ENCODE measurements at places on chromosomes 13 and 19. TPM values are rescaled to one million over a fixed set of nuclear protein-coding genes. Genes with fewer than 3 reads are reported as not detected.

DNA sequence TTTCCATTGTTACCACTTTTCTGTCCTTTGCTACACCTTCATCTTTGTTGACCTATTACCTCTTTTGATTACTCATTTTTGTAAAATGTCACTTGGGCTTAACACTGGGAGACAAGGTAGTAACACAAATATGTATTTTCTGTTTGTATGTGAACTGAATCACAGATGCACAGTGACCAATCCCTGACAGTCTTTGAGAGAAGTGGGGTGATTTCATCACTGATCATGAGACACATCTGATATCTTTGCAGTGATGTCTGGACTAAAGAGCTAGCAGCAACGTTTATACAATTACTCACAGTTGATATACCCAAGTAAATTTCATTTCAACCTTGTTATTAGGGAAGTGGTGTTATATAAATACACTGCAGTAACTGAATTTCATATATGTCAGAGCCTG, 1397.4 kb upstream of the SPRY2 start:
- DNase-seq = no peak

DNA sequence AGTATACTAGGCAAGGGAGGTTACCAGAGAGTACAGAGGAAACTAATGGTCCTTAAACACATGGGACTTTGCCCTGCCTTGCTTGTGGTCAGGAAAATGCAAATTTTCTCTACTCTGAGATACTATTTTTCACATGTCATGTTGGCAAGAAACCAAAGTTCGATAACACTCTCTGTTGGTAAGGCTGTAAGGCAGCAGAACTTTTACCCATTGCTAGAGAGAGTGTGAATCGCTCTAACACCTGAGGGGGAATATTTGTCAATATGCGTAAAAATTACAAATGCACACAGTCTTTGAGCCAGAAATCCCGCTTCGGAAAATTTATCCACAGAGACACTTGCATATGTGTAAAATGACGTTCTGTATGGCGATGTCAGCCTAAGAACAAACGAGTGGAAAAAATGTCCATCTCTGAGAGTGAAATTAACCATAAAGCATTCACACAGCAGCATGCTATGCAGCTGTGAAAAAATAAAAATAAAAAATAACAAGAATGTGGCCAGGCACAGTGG, 9.5 kb upstream of the RFX1 start:
- no peak for DNase-seq

CGB1 gene
- not detected for total RNA-seq

GIPC3 gene
- 0.52 TPM for total RNA-seq

GRCh38 chr19:55112777-55113569, 4.5 kb downstream of the PPP1R12C start:
- no peak for DNase-seq

DNA sequence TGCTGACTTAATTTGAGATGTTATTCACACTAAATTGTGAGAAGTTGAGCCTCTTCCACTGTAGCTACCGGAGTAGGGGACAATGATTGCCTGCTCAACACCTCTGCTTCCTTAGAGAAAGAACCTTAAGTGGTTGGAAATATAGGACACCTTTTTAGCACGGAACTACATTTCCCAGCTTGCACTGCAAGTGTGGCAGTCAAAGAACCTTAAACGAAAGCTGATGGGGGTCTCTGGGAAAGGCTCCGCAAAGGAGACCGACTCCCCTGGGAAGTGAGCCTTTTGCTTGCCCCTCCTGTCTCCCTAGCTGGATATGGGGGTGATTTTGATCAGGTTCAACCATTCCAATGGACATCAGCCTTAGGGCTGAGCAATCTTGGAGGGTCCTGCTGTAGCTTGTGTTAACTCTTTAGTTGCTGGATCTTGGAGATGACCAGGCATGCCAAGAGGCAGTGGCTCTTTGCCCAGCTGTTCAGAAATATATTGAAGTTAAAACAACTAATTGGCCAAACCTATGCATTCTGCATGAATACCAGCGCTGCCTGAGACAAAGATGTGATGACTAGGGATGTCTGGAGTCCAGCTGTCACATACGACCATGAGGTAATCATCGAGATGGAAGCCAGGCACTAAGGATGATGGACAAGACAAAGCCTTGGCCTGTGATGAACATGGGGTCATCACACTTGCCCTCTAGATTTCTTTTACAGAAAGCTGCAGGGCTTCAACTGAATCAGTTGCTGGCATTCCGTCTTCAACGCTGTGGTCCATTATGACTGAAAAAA, 286.5 kb downstream of the FOXO1 start:
- DNase-seq = no peak

ZNF763 gene
- total RNA-seq = 4.4 TPM

MAP4K1 gene
- total RNA-seq = 24.6 TPM

- DNase-seq = no peak
Measured at GRCh38 chr13:98345107-98345935, 168.3 kb upstream of the RNF113B start.

DNA sequence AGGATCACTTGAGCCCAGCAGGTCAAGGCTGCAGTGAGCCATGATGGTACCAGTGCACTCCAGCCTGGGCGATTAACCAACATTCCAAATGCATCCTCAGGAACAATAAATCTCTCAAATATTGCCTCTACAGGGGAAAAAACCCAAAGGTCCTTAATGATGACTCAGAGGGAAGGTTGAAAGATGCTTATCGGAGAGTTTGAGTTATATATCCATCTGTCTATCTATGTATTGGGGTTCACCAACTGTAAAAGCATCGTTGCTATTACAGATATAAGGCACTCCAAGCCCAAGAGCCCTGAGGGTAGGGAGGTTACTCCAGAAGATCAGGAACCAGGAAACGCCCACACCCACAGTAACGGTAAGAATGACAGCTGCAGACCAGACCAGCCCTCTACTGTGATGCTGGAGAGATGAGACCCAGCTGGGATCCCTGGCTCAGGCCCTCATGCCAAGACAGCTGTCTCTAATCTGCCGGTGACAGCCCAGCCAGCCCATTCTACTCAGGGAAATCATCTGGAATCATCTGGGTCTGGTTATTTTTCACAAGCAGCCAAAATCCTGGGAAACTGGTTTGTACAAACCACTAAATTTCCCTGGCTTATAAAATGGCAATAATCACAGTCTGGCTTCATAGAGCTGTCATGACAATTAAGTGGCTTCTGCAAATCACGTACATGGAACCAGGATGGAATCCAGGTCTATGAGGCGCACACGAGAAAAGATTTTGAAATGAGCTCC, 23.8 kb downstream of the TEX101 start:
- no peak for DNase-seq

- no peak for DNase-seq
Measured at GRCh38 chr19:56272161-56272798, at the start of gene EDDM13. Gene EDDM13, plus strand, starts transcription at chr19:56272748. Its CDS starts 87 bp downstream, at chr19:56272835.

HIPK4 gene
- under 0.01 TPM for total RNA-seq
